Neural crest cell (in vitro differentiated cells): ENCODE measurements at places on chromosomes 7 and 10.

DNA sequence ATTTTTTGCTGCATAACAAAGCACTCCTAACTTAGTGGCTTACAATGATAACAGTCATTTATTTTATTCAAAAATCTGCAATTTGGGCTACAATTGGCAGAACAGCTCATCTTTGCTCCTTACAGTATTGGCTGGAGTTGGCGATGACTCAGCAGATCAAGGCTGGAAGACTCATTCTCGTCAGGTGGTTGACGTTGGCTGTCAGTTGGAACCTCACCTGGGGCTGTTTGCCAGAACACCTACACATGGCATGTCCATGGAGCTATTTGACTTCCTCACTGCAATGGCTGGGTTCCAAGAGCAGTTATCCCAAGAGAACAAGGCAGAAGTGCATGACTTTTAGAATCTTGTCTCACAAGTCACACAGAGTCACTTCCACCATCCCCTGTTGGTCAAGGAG is 75.1 kb downstream of the NOD1 start:
- no peak for DNase-seq

DNA sequence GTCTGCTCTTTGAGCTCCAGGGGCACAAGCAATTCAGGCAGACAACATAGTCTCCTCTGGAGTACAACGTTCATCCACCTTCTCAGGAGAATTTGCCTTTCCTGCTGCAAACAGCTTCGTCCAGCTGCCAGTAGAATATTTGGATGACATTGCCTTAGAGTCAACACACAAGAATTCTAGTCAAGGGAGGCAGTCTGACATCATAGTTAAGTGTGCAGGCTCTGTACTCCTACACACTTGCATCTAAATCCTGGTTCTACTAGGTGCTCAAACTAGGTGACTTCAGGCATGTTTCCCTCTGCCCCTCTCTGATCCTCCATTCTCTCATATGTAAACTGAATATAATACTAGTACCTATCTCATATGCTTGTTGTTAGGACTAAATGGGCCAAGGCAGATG is 314.8 kb downstream of the HPSE2 start:
- no peak for DNase-seq

GRCh38 chr10:77873536-77874380 is 52.8 kb downstream of the DLG5 start:
- no peak for DNase-seq

DNA sequence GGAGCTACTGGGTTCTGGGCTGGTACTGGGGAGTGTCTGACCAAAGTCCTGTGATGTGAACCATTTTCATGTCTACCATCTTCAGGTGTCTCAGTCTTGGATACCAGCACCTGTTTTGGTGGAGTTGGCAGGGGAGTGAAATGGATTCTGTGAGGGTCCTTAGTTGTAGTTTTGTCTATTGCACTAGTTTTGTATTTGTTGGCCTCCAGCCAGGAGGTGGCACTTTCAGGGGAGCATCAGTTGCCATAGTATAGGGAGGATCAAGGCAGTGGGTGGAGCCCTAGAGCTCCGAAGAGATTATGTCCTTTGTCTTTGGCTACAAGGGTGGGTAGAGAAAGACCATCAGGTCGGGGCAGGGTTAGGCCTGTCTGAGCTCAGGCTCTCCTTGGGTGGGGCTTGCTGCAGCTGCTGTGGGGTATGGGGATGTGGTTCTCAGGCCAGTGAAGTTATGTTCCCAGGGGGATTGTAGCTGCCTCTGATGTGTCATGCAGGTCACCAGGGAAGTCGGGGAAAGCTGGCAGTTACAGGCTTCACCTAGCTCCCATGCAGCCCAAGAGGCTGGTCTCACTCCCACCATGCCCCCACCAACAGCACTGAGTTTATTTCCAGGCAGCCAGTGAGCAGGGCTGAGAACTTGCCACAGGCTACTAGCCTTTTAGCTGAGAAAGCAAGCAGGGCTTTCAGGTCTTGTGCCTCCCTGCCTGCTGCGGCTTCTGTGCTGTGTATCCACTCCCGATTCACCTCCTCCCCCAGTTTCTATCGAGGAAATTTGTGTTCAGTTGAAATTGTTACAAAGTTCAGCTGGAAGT is 153.1 kb downstream of the ZNF365 start:
- no peak for DNase-seq

GRCh38 chr10:19803676-19804075 is 12.6 kb upstream of the PLXDC2 start:
- no peak for DNase-seq
